T47D (cell line): ENCODE measurements at places on chromosomes 5 and 9.

- no peak for DNase-seq
Measured at GRCh38 chr5:126052120-126052519, 371.1 kb upstream of the GRAMD2B start.

GRCh38 chr5:109407913-109408312 is 1.9 kb downstream of the PJA2 start:
- no peak for DNase-seq

DNA sequence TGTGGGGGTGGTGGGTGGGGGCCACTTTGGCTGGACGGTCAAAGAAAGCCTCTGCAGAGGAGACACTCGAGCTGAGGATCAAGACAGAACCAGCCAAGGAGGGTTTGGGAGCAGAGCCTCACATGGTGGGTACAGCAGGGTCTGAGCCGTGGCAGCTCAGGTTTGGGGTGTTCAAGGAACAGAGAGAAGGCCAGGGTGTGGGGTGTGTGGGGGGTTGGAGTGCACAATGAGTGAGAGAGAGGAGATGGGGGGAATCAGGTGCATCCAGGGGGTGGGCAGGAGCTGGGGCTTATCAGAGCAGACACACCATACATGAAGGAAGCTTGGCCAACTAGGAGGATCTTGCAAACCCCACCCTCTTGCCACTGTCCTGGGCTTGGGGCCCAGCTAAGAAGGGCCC is 140.0 kb downstream of the NSG2 start:
- DNase-seq: no peak

- no peak for DNase-seq
Measured at GRCh38 chr5:82723168-82723567, 354.0 kb downstream of the TMEM167A start.

DNA sequence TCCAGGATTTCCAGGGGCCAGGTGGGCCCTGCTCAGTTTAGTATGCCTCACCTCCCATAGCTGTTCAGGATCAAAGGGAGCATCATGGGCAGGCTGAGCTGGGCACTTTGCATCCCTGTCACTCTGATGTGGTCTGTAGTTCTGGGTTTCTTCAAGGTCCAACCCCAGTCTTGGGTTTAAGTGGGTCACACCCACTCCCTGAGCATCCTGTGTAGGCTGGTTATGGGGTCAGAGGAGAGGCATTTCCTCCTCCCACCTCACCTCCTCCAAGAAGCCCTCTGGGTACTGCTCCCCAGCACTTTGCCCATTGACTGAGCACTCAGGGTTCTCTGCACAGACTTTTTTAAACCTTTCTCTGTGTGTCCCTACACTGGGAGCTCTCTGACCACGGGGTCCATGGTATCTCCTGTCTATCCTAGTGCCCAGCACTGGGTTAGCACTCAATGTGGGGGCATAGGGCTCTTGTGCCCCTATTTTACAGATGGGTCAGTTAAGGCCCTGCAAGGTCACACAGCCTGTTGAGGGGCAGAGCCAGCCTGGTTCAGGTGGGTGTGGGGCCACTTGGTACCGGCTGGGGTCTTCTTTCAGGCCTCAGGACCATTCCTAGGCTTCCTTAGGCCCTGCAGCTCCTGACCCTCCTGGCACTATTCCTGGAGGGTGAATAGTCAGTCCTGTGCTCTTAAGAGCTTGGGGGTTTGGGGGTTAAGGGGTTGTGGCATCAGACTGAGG is 19.0 kb downstream of the CXXC5 start:
- DNase-seq: no peak

- no peak for DNase-seq
Measured at GRCh38 chr9:36690412-36691168, 117.9 kb downstream of the MELK start.

GRCh38 chr9:19642256-19642655 is 146.6 kb downstream of the SLC24A2 start:
- peak; percentile 69 for DNase-seq

GRCh38 chr5:179301796-179302195 is 43.5 kb downstream of the ADAMTS2 start:
- DNase-seq: no peak

GRCh38 chr5:80125022-80125961 is 90.1 kb downstream of the THBS4 start:
- DNase-seq: no peak

GRCh38 chr9:105299190-105299854 is 54.9 kb downstream of the SLC44A1 start:
- no peak for DNase-seq

GRCh38 chr5:133889271-133889905 is 79.0 kb downstream of the C5orf15 start:
- DNase-seq: no peak

DNA sequence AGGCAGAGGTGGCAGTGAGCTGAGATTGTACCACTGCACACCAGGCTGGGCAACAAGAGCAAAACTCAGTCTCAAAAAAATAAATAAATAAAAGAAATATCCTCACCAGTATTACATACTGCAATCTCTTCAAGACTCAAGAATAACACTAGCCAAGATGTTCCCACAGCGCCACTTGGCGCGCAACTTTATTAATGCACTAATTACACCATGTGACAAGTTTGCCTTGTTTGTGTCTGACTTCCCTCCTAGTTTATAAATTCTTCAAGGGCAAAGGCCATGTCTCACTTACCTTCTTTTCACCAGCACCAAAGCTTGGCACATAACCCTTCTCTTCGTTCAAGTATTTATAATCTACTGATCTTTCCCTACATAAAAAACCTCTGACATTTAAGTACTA is 4.8 kb downstream of the SKP1 start:
- peak; percentile 65 for DNase-seq

- peak; percentile 49 for DNase-seq
Measured at GRCh38 chr9:90773617-90774016, 28.0 kb upstream of the SYK start.

DNA sequence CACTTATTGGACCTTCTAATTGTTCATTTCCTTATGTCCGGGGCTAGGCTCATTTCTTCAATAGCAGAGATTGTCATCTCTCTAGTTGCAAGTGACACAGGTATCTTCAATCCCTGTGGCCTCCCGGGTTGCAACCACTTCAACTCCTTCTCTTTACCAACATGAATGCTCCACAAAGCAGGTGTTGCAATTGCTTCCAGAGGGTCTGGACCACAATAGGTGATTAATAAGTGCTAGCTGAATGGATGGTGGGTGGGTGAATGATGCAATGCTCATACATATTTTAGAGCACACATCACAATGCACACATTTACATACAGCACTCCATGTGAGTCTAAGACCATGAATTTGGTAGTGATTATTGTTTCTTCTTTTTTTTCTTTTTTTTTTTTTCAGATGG is 2.6 kb downstream of the CEMIP2 start:
- DNase-seq: no peak

DNA sequence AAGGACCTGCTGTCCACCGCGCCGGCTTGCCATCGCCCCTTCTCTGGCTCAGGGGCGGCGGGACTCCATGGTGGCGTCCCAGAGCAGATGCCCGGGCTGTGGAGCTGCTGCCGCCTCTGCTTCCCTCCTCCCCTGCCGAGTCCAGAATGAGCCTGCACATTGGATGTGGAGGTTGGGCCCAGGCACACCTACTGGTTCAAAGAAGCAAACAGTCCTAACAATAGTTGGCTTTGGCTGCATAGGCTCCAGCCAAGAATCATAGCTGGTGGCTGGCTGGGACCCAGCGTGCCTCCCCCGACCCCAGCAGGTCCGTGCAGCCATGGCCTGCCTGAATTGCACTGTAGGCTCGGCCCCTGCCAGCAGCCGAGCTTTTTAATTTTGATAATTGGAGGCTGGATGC is 25.8 kb downstream of the ADAMTSL2 start:
- no peak for DNase-seq

DNA sequence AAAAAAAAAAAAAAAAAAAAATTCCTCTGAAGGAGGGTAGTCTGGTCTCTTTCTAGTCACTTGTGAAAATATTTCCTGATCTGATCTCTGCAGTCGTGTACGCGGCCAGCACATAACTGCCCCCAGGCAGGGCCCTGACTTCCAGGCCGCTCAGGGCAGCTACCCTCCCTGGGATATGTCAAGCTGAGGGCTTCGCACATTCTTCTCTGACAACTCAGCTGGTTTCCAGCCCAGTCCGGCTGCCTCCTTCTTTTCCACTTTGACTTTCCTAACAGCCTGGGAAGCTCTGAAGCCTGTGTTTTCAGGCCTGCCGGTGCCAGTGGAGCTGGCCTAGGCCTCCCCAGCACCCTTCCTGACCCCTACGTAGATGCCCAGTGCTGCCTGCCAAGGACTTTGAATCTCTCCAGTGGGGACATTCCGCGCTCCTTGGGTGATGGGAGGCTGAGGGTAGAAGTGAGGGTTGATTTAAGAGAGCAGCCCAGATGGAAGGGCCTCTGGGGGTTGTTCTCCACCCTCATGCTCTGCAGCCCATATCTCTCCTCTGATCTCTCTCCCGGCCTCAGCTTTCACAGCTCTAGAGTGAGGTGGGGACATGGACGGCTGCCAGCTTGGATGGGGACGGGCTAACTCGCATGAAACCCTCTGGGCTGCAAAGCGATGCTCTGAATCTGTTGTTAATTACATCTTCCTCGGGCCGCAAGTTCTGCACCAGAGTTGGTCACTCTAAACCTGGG is 20.7 kb downstream of the COL5A1 start:
- no peak for DNase-seq

DNA sequence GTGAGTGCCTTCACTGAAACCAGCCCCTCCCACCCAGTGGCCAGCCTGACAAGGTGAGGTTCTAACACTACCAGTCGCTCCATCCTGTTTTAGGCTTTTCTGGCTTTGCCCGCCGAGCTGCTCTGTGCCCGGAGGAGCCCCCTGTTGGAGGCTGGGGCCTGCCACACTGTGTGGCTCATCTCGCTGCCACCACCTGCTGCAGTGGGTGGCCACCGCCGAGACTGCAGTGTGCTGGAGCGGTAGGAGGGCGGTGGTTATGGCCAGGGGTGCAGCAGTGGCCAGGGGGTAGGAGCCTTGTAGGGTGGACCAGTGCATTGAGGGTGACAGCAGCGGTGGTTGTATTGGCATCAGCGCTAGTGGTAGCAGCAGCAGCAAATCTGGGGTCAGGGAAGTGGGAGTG is 74.7 kb upstream of the PCAT7 start:
- DNase-seq: no peak

GRCh38 chr5:11012295-11012694 is 251.3 kb upstream of the DAP start:
- DNase-seq: no peak

- peak; percentile 2 for DNase-seq
Measured at GRCh38 chr9:257957-258356, 43.3 kb downstream of the DOCK8 start.

GRCh38 chr5:134459491-134459890 is 47.8 kb upstream of the CDKN2AIPNL start:
- no peak for DNase-seq

GRCh38 chr9:117293206-117294114 is 121.4 kb downstream of the ASTN2 start:
- DNase-seq: no peak

DNA sequence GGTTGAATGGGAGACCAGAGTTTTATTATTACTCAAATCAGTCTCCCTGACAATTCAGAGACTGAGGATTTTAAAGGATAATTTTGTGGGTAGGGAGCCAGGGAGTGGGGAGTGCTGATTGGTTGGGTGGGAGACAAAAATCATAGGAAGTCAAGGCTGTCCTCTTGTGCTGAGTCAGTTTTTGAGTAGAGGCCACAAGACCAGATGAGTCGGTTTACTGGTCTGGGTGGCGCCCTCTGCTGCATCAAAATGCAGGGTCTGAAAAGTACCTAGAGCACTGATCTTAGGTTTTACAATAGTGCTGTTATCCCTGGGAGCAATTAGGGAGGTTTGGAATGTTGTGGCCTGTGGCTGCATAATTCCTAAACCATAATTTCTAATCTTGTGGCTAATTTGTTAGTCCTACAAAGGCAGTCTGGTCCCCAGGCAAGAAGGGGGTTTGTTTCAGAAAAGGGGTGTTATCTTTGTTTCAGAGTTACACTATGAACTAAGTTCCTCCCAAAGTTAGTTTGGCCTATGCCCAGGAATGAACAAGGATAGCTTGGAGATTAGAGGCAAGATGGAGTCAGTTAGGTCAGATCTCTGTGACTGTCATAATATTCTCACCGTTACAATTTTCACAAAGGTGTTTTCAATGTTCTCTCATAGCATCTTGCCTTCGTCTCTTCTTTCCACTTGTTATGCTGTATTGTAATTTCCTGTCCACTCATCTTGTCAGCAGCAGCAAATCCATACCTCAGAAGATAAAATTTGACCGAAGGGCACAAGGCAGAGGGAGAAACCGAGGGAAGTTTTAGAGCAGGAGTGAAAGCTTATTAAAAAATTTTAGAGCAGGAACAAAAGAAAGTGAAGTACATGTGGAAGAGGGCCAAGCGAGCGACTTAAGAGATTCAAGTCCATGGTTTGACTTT is 59.2 kb upstream of the CLINT1 start:
- DNase-seq: peak; percentile 86
